Bone marrow (tissue), 2 donors: ENCODE measurements at places on chromosomes 3 and 15.

DNA sequence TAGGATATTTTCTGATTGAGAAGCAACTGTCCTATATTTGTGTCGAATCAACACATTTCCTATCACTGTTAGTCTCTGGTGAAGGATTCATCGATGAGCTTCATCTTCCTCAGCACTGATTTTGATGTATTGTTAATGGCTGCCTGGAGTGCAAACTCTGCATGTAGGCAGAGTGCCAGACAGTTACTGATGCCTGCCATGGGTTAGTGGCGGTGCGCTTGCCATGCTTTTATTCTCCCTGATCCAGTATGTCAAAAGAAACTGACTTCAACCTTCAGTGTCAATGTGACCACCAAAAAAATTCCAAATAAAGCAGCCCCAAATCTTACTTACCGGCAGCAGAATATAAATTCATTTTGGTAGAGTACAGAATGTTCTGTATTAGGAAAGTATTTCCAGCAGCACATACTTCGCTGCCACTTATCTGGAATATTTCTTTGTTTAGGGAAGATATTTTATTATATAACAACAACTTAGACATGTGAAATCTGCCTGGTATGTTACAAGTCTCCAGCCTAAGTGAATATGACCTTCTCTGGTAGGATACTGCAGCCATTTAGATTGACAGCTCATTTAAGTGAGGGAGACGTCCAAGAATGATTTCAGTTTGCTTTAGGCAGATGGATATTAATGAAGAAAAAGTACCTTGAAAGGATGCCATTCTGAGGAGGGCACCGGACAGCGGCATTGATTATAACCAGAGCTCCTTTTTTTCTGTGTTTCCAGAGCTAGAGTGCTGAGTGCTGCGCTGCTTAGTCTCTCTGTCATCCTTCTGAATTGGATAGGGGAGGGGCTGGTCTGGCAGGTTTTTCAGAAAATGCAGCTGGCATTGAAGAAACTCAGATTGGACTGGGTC, 59.9 kb downstream of the ARHGEF26 start:
- no peak for DNase-seq

GRCh38 chr3:43695443-43695842, 4.7 kb downstream of the ABHD5 start:
- DNase-seq = no peak

- no peak for DNase-seq
Measured at GRCh38 chr3:53921296-53921695, 29.6 kb upstream of the SELENOK start.

- no peak for DNase-seq
Measured at GRCh38 chr15:33449810-33450209, 139.0 kb downstream of the RYR3 start.

GRCh38 chr15:38316311-38316710, 63.7 kb downstream of the SPRED1 start:
- no peak for DNase-seq

- DNase-seq = no peak
Measured at GRCh38 chr3:126049289-126050049, 34.5 kb downstream of the SLC41A3 start.

DNA sequence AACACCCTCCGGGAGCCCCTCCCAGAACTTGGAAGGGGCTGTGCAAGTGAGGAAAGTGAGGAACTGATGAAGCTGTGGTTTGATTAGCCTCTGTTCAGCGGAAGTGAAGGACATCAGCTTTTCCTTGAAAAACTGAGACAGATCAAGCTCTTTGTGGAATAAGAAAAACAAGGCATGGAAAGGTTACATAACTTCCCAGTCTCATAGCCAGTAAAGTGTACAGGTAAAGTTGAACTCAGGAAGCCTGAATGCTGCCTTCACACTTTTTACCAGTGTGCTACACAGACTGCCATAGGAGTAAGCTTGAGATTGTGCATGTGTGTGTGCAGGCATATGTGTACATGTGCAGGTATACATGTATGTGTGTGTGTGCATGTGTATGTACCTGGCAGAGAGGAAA, 293.2 kb downstream of the FGF12 start:
- DNase-seq = no peak

- no peak for DNase-seq
Measured at GRCh38 chr3:68880632-68881031, 51.7 kb downstream of the TAFA4 start.

- DNase-seq = no peak
Measured at GRCh38 chr3:149776170-149776569, 16.2 kb downstream of the ANKUB1 start.

DNA sequence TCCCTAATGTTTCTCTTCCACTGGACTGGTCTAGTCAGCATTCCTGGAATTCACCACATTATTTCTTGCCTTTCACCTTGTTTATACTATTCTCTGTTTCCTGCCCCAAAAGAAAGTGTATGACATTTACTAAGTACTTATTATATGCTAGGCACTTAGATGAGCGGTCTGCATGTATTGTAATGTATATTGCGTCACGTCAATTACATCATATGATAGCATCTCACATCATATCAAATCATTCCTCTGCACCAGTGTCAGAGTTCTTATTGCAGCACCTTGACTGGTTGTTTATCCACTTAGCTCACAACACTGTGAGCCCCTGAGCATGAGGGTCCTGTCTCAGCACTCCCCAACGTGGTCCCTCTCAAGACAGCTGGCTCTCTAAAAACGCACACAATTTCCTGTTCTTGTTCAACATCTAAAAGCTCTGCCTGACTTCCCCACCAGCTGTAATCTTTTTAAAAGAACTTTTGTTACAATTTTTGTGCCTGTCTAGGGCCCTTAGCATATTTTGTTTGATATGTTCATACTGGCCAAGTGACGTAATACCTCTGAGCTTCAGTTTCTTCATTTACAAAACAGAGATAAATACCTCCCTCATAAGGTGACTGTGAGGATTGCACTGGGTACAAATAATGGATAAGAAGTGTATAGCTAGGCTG, 58.8 kb downstream of the ARHGAP31 start:
- DNase-seq = peak; percentile 12
